Right atrium auricular region (tissue), 2 donors: ENCODE measurements at places on chromosomes 1 and 21. TPM values are rescaled to one million over a fixed set of nuclear protein-coding genes. Genes with fewer than 3 reads are reported as not detected.

VCAM1 gene
- 7.0 TPM for total RNA-seq

CD5L gene
- total RNA-seq, result not detected

DNA sequence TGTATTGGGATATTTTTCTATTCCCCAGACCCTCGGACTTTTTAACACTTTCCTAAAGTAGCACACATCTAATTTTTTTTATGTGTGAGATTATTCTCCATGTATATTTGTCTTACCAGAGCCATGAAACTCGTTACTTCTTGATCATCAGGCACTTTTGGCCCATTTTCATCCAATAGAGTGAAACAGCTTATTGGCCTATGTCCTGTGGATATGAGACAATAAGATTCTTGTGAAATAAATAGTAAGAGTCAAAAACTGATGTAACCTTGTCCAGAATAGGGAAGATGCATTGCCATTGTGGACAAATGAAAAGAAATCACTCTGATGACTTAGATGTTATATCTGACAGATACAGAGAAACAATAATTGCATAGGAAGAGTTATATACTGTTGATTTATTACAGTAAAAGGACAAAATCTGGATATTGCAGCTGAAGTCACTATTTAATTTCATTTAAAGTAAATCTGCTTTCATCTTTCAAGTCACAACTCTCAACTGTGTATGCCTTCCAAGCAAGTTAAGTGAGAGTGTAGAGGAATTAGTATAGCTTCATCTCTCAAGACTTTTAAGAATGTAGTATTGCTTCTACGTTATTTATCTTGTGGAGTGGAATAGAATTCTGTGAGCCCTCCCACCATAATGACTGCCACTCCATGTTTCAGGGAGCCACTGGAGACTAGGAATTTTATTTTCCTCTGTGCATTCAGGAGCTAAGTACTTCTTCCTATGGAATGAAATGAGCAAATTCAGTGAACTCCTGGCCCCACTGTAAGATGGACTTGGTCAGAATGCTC, 86.9 kb downstream of the ADAMTS1 start:
- DNase-seq, result no peak

DNA sequence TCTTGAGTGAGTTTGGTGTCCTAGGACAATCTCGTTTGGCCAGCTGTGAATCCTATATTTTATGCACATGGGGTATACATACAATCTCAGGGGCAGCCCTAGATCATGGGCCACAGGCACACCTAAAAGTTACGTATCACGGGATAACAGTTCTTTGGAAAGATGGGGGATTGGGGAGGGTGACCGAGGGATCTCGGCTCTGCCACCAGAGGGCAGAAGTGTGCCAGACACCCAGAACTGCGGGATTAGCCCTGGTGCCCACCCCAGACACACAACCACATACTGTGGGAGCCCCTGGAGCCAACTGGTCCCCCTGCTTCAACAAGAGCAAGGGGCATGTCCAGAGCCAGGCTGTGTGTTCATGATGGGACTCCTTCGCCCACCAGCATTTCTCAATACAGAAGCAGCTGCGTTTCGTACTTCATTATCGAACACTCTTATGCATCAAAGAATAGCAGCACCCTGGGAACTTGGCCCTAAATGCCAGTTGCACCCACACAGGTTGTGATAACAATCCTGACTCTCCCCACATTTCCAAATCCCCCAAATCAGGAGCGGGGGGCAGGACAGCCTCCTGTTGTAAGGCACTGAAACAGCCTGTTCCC, 37.4 kb downstream of the TMCO4 start:
- no peak for DNase-seq

DNA sequence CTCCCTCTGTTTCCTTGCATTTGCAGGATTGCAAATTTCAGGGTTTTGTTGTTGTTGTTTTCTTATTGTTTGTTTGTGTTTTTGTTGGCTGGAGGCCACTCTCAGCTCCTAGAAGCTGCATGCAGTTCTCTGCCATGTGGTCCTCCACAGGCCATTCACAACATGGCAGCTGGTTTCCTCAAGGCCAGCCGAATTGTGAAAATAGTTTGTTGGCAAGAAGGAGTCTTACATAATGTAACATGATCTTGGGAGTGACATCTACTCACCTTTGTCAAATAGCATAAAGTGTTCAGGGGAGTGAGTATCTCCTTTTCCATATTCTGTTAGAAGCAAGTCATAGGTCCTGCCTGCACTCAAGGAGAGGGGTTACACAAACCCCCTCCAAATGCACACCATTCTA, 10.6 kb upstream of the UAP1 start:
- no peak for DNase-seq

GRCh38 chr1:82466891-82467290, 666.2 kb downstream of the ADGRL2 start:
- no peak for DNase-seq

DNA sequence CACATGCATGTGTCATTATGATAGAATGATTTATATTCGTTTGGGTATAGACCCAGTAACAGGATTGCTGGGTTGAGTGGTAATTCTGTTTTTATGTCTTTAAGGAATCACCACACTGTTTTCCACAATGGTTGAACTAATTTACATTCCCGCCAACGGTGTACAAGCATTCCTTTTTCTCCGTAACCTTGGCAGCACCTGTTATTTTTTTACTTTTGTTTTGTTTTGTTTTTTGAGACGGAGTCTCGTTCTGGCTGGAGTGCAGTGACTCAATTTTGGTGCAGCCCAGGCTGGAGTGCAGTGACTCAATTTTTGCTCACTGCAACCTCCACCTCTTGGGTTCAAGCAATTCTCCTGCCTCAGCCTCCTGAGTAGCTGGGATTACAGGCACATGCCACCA, 8.5 kb upstream of the S100B start:
- DNase-seq, result no peak

DNA sequence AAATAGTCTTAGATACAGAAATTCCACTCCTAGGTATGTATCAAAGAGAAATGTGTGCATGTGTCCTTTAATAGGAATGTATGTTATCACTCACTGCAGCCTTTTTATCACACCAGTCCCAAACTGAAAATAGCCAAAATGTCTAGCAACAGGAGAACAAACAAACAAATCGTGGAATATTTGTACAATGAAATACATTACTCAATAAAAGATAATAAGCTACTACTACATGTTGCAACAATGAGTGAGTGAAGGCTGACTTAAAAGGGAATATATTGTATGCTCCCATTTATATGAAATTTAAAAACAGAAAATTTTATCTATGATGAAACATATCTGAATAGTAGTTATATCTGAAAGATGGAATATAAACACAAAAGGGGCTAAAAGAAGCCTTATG, 212.1 kb upstream of the PLD5 start:
- no peak for DNase-seq

MX1 gene
- 8.5 TPM for total RNA-seq

- DNase-seq, result no peak
These were observed 9.3 kb downstream of the SAMD11 start for GRCh38 chr1:932776-933602.

NES gene
- 134 TPM for total RNA-seq
